ENCODE measurements at places on chromosomes 1 and 21.

GRCh38 chr1:183577897-183578465 lies 12.3 kb downstream of the NCF2 start:
- DNase-seq: no peak

DNA sequence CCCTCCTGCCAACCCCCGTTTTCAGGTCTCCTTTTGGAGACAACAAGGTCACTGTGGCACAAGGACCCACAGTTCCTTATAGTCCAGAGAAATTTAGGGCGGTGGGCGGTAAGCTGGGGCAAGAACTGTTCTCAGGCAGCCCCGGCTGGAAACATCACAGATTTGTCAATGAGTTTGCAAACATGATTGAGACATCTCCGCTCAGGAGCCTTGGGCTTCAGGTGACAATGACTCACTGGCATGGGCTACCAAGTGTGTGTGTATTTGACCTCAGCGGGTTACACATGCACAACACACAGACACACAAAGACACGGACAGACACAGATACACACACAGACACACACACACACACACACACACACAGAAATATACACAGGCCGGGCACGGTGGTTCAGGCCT lies 58.2 kb upstream of the ABCG1 start:
- DNase-seq: peak; percentile 7

DNA sequence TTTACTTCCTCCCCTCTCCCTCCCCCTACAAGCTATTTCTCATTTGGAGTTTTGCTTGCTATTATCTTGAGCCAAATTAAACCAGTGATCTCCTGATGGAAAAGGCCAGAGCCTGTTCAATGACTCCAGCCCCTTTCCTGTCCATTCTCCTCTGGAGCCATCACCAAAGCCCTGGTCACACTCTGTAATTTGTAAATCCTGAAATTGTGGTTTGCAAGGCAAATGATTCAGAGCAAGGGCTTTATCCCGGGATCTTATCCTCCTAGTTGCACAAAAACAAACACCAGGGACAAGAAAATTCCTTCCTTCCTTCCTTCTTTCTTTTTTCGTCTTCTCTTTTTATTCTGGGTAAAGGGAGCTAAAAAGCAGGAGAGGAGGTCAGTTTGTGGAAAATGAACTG lies 366.1 kb upstream of the ST6GALNAC5 start:
- no peak for DNase-seq

DNA sequence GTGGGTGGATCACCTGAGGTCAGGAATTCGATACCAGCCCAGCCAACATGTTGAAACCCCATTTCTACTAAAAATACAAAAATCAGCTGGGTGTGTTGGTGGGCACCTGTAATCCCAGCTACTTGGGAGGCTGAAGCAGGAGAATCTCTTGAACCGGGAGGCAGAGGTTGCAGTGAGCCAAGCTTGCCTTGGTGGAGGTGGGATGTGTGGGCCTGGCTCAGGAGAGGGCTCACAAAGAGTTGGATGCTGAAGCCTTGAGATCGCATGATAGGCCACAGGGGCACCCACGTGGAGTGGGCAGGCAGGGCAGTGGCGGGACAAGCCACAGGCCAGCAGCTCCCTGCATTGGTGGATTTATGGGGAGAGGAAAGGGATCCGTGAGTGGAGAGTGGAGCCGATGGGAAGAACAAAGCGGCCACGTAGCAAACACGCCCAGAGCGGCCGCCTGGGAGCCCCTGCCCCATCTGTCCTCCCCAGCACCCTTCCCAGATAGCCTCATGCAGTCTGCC lies 4.4 kb downstream of the THAP3 start:
- no peak for DNase-seq

DNA sequence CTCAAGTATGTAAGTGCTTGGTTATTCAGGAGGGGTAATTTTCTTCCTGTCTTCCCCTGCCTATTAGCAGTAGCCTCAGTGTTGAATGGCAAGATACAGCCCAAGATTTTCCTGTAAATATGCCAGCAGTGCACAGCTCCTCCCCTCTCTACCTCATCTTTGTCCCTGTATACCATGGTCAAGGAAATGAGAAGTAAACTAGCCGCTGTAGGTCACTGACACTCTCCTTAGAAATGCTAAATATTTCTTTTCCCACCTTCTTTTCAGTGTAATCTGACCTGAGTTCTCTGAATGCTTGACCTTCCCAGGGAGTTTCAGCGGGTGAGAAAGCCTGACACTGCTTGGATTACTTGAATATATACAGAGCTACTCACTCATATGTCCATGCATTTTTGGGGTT lies 84.1 kb upstream of the ZNF326 start:
- no peak for DNase-seq

DNA sequence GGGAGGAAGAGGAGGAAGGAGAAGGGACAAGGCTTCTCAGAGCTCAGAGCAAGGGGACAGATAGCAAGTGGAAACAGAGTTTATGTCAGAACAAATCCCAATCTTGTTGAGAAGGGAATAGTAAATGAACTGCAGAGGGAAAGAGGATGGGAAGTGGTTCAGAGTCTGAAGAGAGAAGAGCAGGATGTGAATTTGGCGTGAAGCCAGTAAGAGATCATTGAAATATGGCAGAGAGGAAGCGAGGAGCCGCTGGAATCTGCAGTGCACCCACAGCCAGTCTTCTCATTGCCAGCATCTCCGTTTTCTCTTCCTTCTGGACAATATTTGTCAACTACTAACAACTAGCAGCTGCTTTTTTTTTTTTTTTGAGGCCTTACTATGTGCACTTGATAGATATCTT lies 19.1 kb downstream of the OLFML3 start:
- no peak for DNase-seq

DNA sequence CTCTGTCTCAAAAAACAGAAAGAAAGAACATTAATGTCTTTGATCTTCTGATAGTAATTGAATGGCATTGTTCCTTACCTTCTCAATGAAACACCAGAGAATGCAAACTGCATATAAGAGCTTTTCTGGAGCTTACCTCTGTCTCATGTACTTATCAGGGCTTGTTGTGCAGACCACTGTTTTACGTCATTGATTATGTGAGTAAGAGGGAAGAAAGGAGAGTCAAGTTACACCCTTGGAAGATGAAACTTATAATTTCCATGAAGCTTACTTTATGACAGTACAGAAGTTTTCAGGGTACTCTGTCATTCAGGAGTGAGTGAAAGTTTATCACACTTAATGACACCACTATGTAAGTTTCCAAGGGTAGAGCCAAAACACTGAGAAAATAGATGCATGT lies 49.0 kb upstream of the MAB21L3 start:
- DNase-seq: no peak

DNA sequence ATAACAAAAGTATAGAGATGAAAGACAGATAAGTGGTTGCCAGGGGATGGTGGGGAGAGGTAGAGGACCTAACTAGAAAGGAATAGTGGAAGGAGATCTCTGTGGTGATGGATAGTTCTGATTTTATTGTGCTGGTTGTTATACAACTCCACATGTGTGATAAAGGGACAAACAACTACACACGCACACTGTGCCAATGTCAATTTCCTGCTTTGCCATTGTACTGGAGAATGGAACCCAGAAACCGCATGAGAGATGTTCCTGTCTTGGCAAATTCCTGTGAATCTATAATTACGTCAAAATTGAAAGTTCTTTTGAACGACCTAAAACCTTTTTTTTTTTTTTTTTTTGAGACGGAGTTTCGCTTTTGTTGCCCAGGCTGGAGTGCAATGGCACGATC lies 11.0 kb downstream of the TNFRSF9 start:
- no peak for DNase-seq

DNA sequence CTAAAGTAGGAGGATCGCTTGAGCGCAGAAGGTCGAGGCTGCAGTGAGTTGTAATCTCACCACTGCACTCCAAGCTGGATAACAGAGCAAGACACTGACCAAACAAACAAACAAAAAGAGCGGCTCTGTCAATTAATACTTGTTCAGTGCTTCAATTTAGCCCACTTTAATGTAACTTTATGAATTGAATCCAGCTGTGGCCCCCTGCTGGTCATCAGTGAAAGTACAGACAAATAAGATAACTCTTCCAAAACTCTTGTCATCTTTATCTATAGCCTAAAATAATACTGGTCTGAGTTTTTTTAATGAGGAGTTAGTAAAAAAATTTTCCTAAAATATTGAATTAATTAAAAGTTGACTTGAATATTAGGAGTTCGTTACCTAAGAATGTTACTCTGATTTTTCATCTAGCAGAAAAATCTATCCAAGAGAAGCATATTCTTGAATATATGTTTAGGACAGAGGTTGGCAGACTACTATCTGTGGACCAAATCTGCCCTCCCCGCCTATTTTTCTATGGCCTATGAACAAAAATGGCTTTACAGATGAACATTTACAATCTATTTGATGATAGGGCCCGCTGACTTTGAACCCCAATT lies 26.1 kb downstream of the ATP5PF start:
- DNase-seq: peak; percentile 41

DNA sequence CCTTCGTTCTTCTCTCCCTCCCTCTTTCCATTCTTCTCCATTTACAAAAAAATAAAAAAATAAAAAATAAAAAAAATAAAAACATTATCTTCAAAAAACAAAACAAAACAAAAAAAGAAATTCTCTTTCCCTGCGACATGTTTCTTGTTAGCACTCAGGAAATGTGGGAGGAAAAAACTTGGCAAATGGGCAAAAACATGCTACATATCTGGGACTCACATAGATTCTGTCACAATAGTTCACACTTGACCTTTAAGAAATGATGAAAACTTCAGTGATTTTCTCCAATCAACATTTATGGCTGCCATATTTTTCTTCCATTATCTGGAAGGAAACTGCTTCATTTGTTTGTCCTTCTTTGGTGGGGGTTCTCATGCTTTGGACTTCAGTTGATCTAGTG lies 109.3 kb downstream of the PRKAB2 start:
- peak; percentile 1 for DNase-seq

- no peak for DNase-seq
These were observed 49.8 kb downstream of the CSMD2 start for GRCh38 chr1:34115233-34115632.

GRCh38 chr1:6504887-6505286 lies 13.4 kb upstream of the PLEKHG5 start:
- no peak for DNase-seq

DNA sequence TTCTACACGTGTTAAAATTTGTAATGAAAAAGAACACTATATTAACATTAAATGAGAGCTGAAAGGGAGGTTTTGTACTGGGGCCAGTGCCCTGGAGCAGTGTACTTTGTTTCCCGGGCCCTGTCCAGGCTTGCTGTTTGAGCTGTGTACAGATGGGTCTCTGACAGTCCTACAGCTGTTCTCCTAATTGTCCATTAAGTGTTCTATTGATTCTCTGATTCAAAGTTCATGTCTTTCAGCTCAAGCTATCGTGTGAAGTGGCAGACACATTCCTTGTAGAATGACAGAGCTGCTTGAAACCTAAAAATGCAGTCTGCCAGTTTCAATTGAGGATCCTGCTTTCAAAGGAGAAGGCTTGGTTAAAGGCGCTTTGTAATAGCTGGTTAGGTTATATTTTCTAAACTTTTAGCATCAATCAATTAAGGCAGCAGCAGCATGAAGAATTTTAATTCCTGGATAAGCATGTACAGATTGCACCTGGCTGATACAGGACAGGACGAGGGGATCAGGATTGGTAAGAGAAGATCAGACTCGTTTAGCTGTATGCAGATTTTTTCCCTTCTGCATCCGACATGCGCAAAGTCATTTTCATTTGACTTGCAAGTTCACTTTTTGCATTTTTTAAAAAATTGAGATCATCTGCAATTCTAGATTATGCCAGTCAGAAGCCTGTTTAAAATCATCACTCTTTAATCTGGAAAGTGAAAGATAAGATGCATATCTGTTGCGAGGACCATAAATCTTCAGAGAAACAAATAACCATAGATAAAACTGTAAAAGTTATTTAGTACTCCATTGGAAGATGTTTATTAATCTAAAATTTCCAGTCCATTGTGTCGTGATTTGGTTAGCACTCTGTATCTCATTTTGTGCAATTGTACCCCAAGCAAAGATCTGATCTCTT lies 98.5 kb downstream of the ATG4C start:
- DNase-seq: no peak

GRCh38 chr1:54606990-54607325 lies 16.4 kb downstream of the FAM151A start:
- no peak for DNase-seq

GRCh38 chr21:42363312-42363711 lies 3.0 kb downstream of the TFF1 start:
- DNase-seq: no peak

- no peak for DNase-seq
These were observed 313.9 kb downstream of the BARHL2 start for GRCh38 chr1:90402893-90403849.

DNA sequence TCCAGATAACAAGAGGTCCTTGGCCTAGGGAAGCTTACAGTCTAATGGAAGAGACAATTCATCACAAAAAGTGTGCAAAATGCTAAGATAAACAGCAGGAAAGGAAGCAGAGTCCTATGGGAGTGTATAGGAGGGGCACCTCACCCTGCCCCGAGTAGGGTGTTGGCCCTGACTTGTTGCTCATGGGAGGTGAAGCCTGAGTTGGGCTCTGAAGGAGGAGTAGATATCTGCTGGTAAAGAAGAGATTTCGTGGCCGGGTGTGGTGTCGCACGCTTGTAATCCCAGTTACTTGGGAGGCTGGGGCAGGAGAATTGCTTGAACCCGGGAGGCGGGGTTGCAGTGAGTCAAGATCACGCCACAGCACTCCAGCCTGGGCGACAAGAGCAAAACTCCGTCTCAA lies 18.6 kb upstream of the GPR37L1 start:
- DNase-seq: no peak

DNA sequence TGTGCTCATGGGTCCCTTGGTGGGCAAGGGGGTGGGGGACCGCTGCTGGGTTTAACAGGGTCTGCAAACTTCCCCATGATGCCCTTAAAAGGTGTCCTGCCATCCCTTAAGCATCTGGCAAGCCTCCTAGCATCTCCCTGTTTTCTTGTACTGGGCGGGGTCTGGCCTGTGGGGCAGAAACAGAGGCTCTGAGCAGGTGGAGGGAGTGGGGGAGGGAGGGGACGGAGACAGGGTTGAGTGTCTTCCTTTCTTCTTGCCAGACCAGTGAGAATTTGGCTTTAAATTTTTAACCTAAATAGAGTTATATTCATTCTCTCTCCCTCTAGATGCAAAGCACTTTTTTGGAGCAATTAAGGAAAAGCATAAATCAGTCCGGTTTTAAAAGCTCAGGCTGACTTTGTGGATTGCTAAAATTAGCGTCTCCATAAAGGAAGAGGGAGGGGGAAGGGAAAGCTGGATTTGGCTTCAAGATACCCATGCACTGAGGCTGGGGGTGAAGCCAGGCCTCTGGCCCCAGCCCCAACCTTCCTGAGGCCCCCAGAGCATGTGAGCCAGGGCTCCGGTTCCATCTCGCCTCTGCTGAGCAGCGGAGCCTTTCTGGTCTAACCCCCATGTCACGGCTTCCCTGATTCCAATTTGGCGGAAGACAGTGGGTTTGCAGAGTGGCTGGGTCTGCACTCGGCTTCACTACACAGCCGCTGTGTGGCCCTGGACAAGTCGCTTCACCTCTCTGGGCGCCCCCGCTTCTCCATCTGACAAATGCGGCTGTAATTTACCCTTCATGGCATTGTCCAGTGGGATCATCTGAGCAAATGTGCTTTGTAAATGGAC lies 25.3 kb downstream of the IGSF21 start:
- no peak for DNase-seq

Data from GM13977 (cell line).